ENCODE measurements at places on chromosomes 4 and X.

DNA sequence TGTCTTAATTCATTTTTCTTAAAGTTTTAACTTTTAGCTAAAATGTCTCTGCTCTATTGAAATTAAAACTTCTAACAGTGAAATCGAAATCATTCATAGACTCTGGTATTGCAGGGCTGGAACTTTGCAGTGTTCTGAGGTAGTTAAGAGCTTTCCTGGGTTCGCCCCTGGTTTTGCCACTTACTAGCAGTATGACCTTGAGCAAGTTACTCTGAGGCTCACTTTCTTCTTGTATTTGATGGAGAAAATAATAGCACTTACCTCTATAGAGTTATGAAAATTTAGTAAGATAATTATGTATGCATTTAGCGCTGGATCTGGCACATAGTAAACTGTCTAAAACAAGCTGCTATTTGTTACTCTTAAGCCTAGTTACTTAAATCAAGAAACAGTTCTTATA, 1.7 kb downstream of the SLAIN2 start:
- no peak for DNase-seq

DNA sequence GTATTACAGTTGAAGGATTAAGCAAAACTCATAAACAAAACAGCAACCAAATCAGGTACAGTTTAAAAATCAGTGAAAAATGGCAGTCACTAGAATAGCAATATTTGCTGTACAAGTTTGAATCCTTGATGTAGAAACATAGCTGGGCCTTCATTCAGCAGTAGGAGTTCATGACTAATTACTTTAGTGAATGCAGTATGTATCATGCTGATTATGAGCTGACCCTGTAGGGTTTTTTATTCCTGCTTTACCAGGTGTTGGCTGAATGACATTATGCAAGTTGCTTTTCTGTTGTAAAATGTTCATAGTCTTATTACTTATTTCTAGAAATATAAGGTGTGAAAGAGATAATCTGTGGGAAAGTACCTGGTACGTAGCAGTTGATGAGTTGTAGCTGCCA, 179.6 kb downstream of the CCSER1 start:
- no peak for DNase-seq

- DNase-seq = no peak
Observed at GRCh38 chrX:151815398-151815797, 80.9 kb downstream of the CNGA2 start.

DNA sequence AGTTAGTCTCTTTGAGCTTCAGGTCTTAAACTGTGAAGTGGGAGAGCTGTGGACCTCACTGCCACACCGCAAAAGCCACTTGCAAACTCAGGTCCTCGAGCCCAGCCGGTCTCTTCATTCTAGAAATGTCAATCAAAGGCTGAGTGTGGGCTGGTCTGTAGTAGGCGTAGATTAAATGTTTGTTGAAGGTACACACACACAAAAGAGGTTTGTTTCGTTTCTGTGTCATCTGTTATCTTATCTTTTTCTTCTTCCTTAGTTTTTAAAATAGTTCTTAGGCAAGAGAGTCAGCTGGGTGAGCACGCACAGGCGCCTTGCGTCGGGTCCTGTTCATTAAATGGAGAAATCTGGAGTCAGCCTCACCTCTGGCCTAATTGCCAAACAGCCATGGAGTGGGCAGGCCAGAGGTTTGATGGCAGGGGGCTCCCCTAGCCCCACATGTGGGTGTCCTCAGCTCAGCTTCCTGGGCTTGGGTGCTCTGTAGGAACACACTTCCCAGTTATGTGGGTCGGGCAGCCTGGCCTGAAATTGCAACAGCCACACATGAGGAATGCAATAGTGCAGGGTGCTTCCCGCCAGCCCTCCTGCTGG, 836 bp upstream of the PSAPL1 start:
- DNase-seq = no peak

DNA sequence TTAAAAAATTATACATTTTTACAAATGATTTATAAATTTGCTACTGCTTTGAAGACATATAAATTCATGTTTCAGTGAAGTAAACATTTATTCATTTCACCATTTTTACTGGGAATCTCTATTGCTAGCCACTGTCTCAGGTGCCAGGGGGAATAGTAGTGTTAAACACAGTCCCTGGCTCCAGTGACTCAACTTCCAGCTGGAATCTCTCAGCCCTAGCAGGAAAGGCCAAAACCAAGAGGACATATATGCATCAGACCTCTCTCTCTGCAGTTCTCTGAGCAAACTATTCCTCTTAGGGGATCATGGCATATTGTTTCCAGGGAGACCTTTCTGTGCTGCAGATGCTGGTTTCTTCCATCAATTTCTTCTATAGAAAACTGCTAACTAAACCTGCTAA, 1009.0 kb upstream of the LCORL start:
- no peak for DNase-seq

DNA sequence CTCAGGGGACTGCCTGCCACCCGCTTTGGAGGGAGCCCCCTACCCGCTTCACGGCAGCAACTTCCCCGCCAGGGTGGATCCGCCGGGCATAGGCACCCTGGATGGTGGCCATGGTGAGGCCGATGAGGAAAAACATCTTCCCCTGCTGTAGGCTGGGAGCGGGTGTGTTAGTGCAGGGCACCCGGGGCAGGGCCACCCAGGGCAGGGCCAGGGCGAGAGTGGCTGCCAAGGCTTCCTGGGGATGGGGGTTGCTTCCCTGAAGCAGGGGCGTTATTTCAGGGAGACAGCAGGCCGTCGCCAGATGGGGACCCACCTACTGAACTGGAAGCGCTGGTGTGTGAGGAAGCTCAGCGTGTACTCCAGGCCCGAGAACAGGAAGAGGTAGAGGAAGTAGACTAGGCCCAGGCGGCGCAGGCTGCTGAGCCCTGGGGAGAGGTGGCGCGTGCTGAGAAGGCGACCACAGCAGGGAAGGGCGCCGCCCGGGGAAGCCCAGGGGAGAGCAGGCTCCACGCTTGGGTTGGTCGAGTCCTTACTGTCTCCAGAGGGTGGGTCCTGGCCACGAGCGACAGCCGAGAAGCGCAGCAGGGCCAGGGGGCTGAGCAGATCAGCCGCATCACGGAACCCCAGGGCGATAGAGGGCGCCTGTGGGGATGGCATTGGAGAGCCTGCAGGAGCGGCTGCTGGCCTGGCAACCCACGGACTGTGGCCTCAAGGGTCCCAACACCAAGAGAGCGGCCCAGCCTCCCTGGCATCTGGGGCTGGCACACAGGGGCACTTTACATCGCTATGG, 31.5 kb downstream of the NOP14 start:
- DNase-seq = peak; percentile 27

GRCh38 chr4:152929888-152930287, 6.2 kb upstream of the FHDC1 start:
- DNase-seq = no peak

All from stimulated activated CD4-positive, alpha-beta T cell treated with anti-CD3 and anti-CD28 coated beads, Interleukin-4, amount 100 ng/mL, for 4 hours (primary cell).